ENCODE measurements at places on chromosomes 1 and 21.

DNA sequence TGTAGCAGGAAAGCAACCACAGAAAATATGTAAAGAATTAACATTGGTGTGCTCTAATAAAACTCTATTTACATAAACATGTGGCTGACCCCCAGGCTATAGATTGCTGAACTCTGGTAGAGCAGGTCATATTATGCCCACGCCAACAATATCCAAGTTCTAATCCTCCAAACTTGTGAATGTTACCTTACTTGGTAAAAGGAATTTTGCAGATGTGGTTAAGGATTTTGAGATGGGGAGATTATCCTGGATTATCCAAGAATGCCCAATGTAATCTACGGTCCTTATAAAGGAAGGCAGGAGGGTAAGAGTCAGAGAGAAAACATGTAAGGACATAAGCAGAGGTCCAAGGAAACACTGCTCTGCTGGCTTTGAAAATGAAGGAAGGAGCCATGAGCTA is 201.0 kb downstream of the USH2A start:
- no peak for DNase-seq

DNA sequence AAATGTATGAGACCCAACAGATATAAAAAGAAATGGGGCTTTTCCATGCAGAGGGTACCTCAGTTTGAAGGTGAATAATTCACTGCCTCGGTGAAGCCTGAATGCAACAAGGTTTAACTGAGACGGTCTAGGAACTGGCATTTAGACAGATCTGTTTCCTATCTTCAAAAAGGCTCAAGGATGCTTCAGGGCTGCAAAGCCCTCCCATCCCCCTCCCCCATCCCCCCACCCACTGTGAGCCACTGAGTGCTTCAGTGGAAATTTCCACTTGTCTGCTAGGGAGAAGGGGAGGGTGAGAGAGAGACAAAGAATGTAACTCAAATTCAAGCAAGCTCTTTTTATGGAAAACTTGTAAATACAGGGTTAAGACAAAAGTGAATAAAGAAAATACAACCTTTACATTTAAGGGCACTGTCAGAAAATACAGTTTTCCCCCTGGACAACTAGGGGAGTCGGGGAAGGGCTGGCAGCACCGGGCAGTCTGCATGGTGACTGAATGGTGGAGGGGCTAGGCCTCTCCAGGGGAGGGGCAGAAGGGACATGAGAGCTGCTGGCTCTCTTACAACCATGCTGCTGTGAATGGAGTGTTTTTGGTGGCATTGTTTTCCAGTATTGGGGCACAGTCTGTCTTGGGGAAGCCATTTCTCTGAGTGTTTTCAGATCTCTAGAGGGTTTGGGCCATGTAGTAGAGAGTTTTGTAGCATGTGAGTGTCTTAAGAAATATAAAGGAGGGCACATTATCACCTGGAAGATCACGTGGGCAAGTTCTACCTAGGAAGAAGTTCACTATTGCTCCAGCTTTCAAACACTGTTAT is 56.7 kb downstream of the MRPS6 start:
- no peak for DNase-seq

DNA sequence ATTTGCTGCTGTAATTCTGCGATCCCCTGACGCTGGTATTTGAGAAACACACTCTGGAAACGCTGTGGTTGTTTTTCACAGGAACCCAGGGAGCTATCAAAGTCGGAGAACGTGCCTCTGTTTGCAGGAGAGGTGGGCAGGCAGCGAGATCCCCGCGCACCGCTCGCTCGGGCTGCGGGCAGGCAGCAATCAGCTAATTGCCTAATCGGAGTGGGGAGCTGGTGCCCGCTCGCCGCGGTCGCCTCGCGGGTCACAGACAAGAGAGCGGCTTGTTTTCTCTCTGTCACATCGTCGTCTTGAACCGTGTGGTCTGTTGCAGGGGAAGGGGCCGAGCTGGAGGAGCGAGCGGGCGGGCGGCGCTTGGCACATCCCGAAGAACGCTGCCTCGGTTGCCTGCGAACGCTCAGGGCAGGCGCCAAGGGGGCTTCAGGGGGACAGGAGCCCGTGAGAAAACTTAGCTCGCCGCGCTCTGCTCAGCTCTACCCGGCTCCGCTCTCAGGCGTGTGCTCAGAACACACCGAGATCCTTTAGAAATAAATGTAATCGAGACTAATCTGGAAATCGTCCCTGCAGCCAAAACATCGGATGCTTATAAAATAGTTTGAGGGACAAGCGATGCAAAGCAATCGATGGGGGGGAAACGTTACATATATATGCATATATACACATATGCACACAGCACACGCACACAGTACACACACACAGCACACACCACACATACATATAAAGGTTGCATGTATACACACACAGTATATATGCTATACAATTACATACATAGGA is 93.6 kb upstream of the SMYD2 start:
- DNase-seq: no peak

DNA sequence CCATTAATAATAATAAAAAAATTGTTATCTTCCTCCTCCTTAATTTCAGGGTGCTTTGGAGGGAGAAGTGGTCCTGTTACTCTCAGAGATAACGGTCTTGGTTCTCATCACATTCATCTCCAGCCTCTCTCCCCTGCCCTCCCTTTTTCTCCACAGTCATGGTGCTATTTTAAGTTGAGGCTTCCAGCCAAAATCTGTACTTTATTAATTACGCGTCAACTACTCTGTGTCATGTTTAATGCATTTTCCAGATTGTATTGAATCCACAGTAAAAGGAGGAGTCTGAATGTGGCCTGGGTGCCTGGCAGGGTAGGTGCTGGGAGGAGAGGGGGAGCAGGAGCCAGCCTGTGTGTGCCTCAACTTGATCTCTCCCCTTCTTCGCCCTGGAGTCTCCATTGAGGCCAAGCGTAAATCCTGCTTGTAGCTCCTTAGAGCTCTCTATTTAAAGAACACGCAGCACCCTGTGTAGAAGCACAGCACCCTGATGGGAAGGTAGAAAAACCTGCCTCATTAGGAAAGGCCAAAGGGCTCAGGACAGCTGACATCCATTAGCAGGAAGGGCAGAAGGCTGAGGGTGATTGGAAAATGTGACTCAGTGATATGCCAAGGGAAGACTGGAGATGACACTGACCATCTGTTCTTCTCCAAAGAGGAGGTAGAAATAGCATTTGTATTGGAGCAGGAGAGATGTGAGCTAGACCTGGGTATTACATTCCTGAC is 82.4 kb downstream of the PLXNA2 start:
- DNase-seq: peak; percentile 42

DNA sequence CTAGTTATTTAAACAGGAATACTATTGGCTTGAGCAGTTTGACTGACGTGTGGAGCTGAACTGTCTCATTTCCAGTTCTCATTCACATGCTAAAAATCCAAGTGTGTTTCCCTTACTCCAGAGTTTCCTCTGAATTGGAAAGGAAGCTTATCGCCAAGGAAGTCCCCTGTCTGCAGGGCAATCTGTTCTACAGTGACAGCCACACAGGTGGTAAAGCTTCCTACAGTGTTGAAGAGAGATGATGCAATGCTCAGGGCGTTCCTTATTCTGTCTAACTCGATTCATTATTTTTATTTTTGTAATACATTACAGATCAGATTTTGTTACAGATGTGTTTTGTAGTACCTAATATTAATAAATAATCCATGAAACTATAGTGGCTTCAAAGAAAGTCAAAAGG is 41.3 kb downstream of the ADAMTS5 start:
- DNase-seq: no peak

- DNase-seq: no peak
Measured at GRCh38 chr1:84735483-84735882, 45.2 kb upstream of the SSX2IP start.

DNA sequence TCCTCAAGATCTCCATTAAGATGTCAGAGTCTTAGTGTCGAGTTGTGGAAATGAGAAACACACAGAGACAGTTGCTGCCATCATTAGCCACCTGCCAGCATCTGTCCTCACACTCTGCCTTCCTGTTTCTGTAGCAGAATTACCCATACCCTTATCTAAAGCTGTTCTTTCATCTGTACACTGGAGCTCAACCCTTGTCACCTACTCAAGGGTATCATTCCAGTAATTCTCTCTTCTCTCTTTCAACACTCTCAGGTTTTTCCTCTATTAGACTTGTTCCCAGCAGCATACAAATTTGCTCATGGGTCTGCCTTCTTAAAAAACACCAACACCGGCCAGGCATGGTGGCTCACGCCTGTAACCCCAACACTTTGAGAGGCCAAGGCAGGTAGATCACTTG is 27.4 kb upstream of the RNF2 start:
- no peak for DNase-seq

- no peak for DNase-seq
Measured at GRCh38 chr1:234069760-234070159, 165.3 kb downstream of the SLC35F3 start.

GRCh38 chr1:25148673-25149300 is 83.5 kb downstream of the SYF2 start:
- no peak for DNase-seq

- no peak for DNase-seq
Measured at GRCh38 chr21:18630446-18630845, 226.9 kb upstream of the TMPRSS15 start.

DNA sequence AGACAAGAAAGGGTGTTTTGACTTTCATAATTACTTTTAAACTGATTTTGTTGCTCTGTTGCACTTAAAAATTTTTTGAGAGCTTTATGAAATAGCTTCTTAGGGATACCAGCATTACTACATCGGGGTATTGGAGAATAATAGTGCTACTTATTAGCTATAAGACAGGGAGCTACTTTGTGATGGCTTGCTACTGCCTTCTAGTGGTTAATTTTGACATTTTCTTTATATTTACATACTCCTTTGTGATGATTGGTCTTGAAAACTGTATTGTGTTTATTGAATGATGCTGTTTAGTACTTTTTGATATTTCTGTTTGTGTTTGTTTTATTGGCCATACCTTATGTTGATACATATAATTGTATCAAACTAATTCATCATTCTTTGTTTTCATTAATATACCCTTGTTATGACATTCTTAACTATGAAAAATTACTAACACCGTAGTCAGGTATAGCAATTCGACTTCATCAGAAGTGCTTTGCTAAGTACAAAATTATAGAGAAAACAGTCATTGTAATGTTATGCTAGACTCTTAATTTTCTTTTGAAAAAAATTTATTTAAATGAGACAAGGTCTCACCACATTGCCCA is 85.5 kb downstream of the CLIC4 start:
- DNase-seq: peak; percentile 30

DNA sequence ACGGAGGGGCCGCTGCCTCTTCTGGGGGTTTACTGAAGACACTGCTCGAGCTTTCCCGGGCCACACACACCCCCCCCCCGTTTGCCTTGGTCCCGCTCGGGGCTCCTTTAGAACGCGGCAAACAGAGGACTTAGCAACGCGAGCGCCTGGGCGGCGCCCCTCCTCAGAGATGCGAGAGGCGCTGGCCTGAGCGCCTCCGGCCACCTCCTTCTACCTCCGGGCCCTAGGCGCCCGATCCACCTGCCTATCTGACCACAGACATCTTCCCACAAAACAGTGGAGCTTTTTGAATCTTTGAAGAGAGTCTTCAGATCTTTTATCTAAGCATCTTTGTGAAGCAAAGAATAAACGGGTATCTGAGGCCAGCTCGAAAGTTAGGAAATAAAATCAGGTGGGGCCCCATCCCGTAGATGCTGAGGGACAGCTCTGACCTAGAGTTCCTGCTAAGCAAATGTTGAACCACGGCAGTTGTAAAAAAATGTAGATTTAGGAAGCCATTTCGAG is 436 bp upstream of the TTLL7 start:
- DNase-seq: peak; percentile 38

DNA sequence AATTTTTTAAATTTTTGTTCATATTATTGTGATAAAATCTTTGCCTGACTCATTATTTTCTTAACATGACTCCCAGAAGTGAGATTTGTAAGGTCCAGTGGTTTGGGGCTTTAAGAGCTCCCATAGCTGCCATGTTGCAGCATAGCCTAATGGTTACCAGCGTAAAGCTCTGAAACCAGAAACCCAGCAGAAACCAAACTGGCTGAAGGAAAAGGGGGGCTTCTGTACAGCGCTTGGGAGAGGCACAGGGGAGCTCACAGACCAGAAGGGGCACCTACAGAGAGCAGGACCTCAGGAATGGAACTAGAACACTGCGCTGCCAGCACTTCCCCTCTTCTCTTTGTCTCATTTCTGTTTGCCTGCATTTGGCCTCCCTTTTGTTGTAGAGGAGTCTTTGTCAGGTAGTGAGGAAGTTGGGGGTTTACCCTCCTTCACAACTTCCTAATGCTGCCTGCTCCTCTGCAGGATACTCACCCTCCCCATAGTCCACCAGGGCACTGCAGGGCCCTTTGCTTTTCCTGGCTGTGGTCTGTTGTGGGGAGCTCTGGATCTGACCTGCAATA is 2.6 kb upstream of the PYCR2 start:
- DNase-seq: no peak

- DNase-seq: no peak
Measured at GRCh38 chr1:29981586-29982239, 741.7 kb downstream of the MATN1 start.

- no peak for DNase-seq
Measured at GRCh38 chr21:39728341-39728740, 16.6 kb upstream of the IGSF5 start.

DNA sequence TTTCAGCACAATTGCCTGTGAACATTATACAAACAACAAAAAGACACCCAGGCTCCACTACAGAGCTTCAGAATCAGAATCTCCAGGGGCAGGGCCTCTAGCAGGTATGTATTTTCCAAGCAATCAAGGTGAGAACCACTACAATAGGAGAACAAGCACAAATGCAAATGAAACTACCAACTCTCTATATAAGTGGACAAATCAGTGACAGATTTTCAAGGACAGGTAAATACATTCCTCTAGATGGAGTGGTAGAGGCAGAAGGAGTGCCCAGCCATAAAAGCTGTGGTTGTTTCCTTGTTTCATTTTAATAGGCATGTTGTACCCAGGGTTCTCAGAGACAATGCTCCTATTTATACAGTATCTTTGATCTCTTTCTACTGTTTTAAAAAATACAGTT is 20.1 kb upstream of the CCDC17 start:
- DNase-seq: no peak

- DNase-seq: no peak
Measured at GRCh38 chr1:30337324-30337620, 386.1 kb downstream of the MATN1 start.

DNA sequence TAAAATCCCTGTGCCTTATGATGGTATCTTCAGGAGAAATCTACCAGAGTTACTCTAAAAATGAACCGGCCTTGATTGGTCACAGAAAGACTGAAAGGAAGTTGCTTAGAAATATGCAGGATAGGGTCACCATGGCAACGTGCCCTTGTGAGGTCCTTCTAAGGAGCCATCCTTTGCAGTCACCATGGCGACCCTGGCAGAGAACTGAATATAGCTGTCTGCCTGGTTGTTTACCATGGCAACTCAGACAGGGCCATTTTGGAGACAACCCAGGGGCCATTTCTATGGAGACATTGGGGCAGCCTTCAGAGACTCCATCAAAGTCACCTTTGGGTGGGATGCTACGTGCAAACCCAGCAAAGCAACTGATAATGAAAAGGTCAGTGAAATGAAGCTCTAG is 43.0 kb downstream of the SNX7 start:
- DNase-seq: no peak

Data from non-pigmented ciliary epithelial cell (primary cell).